ENCODE measurements at places on chromosomes 13 and 19.

DNA sequence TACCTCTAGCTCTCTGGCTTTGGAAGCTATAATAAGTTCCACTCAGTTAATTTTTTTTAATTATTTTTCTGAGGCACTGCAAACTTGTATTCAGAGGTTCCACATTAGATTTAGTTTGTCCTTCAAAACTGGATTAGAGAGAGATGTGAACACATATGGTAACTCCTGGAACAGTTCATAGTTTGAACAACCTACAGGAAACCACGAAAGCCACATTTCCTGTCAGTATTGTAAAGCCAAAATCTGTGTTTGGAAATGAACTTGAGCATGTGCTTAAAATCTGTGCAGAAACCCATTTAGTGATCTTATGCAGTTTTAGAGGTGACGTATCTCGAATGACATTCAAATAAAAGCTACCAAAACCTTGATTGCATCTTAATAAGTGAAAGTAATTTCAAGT is 1952.0 kb downstream of the OLFM4 start:
- no peak for DNase-seq

DNA sequence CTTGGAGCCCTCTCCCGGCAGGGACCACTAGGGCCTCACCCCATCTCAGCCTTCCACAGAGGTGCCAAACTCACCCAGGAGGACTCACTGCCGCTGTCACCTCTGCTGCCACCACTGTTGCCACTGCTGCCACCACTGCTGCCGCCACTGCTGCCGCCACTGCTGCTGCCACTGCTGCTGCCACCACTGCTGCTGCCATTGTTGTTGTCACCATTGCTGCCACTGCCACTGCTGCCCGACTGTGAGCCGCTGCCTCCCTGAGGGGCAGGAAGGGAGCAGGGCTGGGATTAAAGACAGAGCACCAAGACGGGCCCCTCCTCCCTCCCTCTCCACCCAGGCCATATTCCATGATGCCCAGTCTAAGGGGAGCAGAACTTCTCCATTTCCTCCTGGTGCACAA is 2.1 kb downstream of the DMKN start:
- no peak for DNase-seq

DNA sequence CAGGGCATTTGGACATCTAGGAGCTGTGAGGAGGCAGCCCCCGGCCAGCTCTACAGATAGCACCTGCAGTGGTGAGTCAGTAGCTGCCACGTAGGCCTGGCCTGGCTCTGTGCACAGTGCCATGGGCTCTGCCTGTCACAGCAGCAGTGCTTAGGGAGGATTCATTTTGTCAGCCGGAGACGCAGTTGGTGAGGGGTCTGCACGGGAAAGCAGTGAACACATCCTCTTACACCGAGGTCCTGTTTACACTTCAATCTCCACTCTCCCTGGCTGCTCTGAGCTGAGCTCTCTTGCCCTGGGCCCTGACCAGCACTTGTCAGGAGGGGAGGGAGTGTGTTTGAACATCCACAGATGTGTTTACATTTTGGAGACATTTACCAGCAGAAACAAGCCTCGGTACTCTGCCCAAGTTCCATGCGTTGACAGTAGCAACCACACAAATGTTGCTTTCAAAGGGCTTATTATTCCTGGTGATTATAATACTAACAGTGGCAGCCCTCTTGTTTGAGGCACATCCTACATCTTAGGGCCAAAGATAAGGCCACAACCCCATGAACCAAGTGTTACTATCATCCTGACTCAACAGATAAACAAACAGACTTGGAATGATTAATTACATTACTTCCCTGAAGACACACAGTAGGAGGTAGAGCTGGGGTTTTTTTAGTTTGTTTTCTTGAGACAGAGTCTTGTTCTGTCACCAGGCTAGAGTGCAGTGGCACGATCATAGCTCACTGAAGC is 148.9 kb downstream of the USP12 start:
- DNase-seq: no peak

- DNase-seq: no peak
Observed at GRCh38 chr13:73828811-73829210, 305.4 kb downstream of the KLF12 start.

GRCh38 chr13:30737511-30738337 is 2.4 kb downstream of the ALOX5AP start:
- no peak for DNase-seq

GRCh38 chr19:46460055-46460454 is 11.3 kb downstream of the PNMA8A start:
- DNase-seq: no peak

DNA sequence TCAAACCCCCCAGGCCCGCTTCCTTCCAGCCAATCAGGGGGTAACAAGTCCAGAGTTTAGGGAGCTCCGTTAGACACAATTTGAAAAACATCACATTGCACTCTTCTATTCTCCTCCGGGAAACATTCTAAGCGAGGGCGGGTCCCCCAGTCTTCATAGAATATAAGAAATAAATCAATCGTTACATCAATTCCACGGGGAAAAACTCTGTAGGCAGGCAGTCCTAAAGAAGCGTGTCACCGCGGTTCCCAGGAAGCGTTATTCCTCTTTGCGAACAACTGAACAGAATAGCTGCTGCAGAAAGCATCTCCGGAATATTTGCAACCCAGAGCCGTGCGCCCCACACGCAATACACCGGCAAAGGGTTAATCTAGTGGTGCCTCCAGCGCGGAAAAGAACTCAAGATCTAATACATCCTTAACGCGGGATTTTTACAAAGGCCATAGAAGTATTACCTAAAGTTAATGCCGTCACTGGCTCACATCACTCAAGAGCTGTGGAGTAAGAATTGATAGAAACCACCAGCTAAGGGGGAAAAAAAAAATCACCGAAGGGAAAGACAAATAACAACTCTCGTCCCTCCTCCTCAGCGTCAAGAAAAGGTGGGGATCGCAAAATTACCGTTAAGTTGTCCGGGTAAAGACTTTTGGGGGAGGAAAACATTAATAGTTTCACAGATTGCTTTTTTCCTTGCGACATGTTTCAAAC is 65.1 kb downstream of the KCNRG start:
- DNase-seq: no peak

DNA sequence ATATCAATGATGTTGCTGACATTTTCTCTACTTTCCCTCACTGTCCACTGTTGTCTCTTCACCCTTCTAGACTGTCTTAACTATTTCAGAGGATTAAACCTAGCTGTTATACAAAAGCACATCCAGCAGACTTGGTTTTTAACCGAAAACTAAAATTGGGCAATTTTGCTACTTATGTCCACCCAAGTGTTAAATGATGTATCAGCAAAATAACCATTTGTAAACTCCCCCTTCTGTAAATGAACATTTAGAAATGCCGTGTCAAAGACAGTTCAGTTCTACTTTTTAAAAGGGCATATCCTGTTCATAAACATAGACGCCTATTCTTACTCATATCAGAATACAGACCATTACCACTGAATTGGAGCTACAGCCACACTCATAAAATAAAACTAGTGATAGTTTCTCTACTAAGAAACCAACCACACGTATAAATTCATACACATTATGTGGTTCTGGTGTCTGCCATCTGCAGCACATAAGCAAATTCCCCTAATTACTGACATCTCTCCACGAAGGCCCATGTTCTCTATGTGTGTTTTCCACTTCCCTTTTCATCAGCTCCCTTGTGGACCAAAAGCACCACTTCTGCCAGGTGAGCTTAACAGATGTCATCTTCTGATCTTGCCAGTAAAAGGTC is 1091.8 kb downstream of the PCDH9 start:
- DNase-seq: no peak

GRCh38 chr13:37230346-37230745 is 124.9 kb upstream of the CSNK1A1L start:
- no peak for DNase-seq

DNA sequence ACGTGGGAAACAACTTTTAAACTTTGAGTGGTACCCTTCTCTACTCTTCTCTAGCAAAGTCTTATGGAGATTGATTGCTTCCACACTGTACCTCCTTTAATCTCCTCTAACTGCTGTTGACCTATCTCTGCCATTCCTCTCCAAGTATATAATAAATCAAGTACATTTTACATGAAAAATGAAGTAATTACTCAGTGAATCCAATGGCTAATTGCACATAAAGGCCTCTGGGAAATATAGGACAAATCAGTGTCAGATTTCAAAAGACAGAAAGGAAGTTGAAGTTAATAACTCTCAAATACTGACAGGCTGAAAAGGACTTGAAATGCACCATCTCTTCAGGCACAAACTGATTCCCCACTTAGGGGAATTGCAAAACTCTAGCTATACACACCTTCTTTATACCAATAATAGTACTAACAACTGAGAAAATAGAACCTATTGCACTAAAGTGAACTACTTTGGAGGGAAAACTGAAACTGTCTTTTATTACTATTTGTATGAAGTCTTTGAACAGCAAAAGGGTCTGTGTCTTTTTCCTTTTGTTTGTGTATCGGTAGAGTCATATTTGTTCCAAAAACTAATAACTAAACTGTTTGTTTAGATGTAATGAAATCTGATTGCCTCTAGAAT is 701.1 kb downstream of the PCDH9 start:
- no peak for DNase-seq

GRCh38 chr13:73519396-73520116 is 460.8 kb downstream of the KLF5 start:
- DNase-seq: peak; percentile 78

DNA sequence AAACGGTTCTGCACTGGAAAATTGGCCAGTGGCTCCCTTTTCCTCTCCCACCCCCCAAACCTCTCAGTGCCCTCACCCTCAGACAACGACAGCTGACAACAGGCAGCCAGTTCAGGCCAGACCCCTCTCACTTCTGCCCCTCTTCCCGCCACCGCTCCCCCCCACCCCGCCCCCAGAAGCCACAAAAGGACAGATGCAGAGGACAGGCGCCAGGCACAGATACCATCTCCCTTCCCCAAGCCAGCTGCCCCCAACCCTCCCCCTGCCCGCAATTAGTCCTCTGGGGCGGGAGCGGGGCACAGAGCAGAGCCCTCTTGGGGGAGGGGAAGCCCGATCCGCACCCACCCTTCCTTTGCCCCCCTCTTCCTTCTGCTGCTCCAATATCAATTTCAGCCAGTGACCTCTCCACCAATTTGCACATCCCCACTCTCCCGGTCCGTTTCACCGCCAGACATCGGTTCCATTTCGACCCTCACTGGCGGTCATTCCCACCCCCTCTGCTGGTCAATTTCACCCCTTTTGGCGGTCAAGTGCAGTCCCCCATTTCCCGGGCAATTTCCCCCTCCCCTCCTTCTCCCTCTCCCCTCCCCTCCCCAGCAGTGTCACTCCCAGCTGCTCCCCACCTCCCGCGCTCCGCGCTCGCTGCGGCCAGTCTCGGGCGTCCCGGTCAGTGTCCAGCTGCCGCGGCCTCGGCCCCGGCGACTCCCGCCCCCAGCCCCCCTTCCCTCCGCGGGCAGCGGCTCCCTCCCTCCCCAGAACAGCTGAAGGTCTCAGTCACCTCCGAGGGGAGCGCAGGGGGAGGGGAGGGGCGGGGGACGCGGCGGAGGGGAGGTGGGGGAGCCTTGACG is at the start of gene SHD:
TSS of gene SHD (plus strand) at position 848 of the 848 bp plus-strand sequence. CDS start 798 bp downstream, outside the sequence.
- no peak for DNase-seq
